ENCODE measurements at places on chromosomes 3 and 15.

- no peak for DNase-seq
Measured at GRCh38 chr3:11559816-11560633, 83.7 kb downstream of the VGLL4 start.

- no peak for DNase-seq
Measured at GRCh38 chr3:46405301-46406019, 1.4 kb downstream of the CCR5AS start.

DNA sequence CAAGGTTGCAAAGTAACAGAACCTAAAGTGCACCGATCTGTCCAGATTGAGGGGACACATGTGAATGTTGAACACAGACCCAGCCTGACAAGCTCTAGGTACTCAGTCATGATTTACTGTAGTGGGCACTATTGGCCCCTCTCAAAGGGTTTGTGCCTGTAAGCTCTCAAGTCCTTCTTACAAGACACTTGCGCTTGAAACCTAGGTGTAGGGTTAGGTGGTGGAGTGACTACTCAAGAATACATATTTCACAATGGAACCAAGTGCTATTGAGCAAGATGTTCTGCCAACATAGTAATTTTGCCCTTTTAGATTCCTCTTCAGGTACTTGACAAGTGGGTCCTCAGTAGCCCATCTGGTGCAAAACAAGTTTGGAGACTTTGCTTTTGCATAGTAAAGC, 169.9 kb downstream of the AKAP13 start:
- no peak for DNase-seq

- no peak for DNase-seq
Measured at GRCh38 chr3:152177757-152178156, 91.0 kb upstream of the MBNL1 start.

DNA sequence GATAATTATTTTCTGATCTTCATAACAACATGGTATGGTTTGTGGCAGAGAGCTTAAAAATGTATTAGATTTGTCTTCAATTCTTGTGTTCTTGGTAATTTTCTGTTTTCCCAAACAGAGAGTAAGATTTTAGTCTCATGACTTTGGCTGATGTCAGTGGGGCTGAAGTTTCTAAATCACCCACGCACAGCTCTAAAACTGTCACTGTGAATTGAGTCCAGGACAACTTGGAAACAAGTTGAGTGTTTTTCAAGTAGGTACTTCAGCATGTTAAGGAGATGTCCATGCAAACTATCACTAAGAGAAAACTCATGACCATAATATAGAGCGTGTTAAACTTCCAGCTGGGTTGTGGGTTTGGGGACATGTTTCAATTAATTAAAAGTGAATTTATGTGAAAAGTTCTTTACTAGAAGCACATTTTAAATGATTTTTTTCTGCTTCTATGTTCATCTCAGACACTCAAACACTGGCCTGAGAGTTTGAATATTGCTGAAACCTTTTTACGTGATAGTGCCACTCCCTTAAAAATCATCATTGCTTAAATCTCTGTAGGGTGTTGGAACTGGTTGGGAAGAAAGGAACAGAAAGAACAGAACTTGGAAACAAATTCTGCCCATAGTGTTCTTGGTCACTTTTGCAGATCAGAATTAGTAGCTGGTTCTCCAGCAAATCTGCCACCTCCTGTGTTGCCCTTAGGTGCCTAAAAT, 89.8 kb downstream of the KLHL25 start:
- DNase-seq = no peak

Measured in CD4-positive, CD25-positive, alpha-beta regulatory T cell (primary cell).